ENCODE measurements at places on chromosomes 16 and 17.
A peak's percentile ranks its signal among the peaks of the same experiment; 100 is the strongest.

DNA sequence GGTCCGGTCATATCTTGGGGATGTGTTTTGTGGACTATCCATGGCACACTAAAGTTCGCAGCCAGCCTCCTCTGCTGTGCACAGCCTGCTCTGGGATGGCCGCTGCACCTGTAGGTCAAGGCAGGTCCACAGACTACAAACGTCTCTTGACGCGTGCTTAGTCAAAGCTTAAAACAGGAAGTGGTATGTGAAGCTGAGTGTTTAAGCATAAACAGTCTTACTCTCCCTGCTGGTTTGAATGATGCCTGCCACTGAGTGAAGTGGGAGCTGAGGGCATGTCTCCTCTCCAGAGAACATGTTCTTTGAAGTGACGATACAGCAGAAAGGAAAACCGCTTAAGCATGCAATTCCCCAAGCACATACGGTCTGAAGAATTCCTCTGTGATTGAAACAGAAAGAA is 365.6 kb downstream of the SLC39A11 start:
- DNase-seq: peak; percentile 84

DNA sequence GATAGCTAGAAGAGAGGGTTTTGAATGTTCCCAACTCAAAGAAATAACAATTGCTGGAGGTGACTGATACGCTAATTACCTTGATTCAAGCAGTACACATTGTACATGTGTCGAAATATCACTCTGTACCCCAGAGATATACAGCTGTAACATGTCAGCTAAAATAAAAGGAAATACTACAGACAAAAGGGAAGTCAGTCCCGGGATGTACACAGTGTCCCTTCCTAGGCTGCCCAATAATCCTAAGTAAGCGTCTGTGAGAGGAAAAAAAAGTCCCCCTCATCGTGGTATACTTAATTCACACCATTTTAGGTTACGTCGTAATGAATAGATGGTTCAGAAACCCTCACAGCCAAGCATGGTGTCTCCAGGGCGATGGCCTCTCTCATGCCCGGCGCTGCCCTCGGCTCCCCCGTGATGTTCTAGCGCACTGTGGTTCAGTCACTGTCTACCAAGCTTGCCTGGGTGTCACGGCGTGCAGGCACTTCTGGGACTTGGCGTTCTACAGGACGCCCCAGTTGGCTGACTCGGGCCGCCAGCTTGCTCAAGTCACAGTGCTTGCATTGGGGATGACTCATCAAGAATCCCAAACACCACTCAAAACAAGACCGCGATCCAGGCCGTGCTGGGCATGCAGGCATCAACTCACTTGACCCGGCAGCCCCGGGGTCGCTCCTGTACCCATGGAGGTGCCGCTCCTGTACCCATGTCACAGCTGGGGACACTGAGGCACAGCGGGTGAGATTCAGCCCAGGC is 27.6 kb downstream of the CCDC40 start:
- no peak for DNase-seq

- peak; percentile 10 for DNase-seq
These were observed 83.3 kb downstream of the NOG start for GRCh38 chr17:56676810-56677209.

DNA sequence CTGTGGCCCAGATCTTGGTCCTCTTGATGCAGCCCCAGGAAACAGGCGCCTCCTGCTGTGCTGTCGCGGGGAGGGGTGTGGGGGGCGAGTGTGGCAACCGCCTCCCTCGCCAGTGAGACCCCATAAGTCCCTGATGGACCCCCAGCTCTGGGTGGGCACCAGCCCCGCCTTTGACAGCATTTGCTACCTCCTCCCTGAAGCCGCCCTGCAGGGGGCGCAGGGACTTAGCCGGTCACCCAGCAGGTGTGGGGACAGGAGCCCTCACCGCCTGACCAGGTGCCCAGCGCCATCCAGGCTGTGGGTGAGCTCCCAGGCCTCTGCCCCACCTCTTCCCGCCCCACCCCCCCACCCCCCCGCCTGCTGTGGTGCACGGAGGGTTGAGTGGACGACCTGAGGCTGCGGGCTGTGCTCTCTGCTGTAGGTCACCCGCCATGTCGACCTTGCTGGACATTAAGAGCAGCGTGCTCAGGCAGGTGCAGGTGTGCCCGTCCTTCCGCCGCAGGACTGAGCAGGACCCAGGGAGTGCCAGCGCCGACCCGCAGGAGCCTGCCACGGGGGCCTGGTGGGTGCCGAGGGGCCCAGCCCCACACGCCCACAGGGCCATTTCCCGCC is 4.8 kb downstream of the BAIAP3 start:
- DNase-seq: no peak

DNA sequence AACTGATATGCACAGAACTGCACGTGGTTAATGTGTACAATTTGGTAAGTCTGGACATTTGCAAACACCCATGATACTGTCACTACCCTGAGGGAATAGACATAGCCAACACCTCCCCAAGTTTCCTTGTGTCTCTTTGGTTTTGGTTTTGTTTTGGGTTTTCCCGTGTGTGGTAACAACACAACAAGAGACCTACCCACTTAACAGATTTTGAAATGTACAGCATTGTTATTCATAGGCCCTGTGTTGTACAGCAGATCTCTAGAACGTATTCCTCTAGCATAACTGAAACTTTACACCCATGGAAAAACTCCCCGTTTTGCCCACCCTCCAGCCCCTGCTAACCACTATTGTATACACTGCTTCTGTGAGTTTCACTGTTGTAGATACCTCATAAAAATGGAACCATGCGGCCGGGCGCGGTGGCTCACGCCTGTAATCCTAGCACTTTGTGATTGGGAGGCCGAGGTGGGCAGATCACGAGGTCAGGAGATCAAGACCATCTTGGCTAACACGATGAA is 76.3 kb upstream of the TBC1D3K start:
- DNase-seq: no peak

DNA sequence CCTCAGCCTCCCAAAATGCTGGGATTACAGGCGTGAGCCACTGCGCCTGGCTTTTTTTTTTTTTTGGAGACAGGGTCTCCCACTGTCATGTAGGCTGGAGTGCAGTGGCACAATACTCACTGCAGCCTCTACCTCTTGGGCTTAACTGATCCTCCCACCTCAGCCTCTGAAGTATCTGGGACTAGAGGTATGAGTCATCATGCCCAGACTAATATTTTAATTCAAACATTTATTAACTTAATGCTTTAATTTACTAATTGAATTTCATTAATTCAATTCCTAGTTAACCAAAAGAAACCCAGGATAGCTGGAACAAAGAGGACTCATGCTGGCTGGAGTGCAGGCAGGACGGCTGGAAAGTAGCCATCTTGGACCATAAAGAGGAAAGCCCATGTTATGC is 14.0 kb upstream of the KPNB1 start:
- DNase-seq: no peak
